ENCODE measurements at places on chromosomes 13 and 19.
A peak's percentile ranks its signal among the peaks of the same experiment; 100 is the strongest.

GRCh38 chr19:42274065-42274682 lies 5.1 kb downstream of the CIC start:
- DNase-seq: no peak

DNA sequence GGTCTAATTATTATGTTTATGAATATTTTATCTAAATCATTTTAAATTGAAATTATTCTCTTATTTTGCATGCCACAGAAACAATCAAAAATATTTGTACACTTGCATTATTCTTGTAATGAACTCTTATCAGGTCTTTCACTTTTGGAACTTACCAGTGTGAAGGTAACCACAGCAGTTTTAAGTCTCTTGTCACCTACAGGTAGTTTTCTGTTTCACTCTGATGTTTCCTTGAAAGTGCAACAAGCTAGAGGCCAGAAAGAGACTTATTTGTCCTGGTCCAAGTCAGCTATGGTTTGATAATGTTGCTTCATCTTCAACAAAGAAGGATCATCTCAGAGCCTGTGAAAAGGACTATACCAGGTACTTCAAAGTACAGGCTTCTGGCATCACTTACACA lies 133.4 kb upstream of the NBEA start:
- DNase-seq: no peak

DNA sequence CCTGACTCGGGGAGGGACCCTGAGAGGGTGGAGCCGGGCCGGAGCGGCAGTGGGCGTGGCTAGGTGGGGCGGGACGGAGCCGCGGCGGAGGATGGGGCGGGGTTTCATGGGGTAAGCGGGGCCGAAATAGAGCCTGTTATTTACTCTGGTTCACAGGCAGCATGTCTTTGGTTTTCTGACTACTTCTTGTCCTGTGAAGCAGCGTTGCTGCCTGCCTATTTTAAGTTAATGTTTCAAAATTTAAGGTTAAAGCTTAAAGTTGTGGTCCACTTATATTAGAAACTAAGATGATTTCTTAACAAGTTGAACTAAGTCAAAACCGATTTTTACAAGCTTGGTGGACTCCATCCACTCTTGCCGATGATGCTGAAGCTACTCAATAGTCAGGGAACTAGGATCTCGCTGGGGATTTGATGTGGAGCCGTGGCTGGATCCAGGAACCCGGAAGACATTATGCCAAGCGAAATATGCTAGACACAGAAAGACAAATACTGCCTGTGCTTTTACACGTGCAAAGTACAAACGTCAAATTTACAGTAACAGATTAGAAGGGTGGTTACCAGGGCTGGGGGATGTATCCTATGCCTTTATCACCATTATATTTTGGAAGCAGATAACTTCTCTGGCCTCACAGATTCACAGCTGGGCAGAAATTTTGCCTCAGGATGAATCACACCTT lies 433 bp upstream of the ZNF616 start:
- DNase-seq: no peak

- no peak for DNase-seq
Observed at GRCh38 chr19:17266026-17266425, 1.2 kb upstream of the BABAM1 start.

DNA sequence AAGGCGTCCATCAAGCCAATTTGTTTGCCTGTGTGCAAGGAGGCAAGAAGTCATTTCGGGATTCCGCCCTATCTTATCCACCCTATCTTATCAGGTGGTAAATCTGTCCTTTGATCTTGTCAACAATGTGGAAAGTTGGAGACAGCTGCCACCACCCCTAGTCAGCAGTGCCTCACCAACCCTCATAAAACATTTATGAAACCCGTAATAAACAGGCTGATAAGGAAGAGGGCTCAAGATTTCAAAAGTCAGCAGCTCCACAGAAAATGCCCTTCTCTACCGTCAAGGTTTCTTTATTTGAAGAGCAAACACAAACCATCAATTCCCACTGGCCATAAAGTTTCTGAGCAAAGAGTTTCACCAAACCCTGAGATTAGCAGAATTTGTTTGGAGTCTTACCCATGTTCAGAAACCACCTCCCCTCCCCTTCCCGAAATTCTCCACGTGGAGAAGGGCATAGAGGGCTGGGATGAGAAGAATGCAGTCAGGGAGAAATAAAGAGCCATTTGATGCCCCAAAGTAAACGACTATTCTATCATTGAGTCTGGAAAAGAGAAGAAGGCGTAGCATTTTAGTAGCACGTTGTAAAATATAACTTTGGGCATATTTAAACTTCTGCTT lies 196.0 kb upstream of the GPR12 start:
- no peak for DNase-seq

- DNase-seq: peak; percentile 95
Observed at GRCh38 chr19:48724796-48725753, 5.5 kb upstream of the MAMSTR start.

- DNase-seq: no peak
Observed at GRCh38 chr19:6374161-6374709, 1.5 kb downstream of the PSPN start.

DNA sequence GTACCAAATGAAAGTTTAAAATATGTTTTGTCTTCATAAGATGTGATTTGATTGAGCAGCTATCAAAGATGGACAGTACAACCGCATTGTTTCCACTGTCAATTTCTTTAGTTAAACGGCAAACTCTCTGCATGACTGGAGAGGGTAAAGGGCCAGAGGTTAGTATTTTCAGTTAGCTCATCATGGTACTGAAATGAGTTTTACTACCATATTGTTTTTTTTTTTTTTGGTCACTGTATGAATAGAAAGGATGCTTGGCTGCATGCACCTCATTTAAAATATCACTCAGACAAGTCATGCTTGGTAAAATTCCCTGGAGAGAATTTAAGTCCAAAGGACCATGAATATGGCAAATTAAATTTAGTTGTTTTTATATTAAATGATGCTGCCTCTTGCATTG lies 942.1 kb upstream of the SPRY2 start:
- no peak for DNase-seq

- DNase-seq: no peak
Observed at GRCh38 chr19:42021185-42021584, 27.2 kb upstream of the ATP1A3 start.

DNA sequence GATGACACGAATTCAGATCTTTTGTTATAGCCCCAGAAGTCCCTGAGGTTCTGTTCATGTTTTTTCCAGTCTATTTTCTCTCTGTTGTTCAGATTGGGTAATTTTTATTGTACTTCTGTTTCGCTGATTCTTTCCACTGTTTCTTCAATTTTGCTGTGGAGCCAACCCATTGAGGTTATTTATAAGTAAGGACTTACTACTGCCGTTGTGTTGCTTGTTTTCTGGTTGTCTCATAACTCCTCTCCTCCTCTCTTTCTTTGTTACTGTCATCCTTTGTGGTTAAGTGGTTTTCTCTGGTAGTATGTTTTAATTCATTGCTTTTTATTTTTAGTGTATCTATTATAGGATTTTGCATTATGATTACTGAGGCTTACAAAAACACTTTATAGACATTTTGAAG lies 48.7 kb upstream of the GAS6 start:
- no peak for DNase-seq

GRCh38 chr19:35278578-35279284 lies 3.6 kb upstream of the HAMP start:
- DNase-seq: no peak

DNA sequence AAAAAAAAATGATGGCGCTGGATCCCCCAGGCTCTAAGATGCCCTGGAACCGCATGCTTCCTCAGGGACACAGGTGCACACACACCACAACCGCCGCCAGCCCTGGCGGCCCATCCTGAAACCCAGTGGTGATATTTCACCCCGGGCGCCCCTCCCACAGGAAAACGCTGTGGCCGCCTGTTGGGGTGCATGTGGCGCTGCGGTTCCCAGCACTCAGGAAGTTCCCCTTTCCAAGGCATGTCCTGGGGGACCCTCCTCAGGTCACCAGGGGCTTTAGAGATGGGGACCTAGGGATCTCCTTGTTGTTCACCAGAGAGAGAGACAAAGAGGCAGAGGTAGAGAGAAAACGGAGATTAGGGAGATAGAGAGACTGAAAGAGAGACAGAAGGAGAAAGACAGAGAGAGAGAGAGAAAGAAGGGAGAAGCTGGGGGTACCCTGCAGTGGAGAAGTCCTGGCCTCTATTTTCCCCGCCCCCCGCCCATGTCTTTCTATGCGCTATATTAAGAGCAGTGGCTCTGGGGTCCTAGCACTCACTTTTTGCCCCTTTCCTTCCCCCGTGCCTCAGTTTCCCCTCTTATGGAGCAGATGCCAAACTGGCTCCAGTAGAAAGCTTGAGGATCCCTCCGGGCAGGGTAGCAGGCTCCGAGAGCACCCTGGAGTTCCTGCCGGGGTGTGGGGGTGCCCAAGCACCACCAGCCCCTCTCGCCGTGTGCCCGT lies 2.3 kb downstream of the ADGRE2 start:
- DNase-seq: no peak

- no peak for DNase-seq
Observed at GRCh38 chr13:23608701-23609413, 38.6 kb downstream of the TNFRSF19 start.

DNA sequence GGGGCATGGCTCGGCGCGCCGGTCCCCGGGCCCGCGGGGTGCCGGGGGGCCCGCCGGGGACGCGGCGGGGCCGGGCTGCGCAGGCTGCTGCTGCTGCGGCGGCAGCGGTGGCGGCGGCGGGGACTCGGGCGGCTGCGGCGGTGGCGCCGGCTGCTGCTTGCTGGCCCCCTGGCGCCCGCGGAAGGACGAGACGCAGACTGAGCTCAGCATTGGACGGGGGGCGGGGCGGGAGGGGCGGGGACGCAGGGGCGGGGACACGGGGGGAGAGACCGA lies 368 bp downstream of the KCNC3 start:
- DNase-seq: no peak

GRCh38 chr13:48175185-48175584 lies 57.8 kb upstream of the ITM2B start:
- DNase-seq: no peak

DNA sequence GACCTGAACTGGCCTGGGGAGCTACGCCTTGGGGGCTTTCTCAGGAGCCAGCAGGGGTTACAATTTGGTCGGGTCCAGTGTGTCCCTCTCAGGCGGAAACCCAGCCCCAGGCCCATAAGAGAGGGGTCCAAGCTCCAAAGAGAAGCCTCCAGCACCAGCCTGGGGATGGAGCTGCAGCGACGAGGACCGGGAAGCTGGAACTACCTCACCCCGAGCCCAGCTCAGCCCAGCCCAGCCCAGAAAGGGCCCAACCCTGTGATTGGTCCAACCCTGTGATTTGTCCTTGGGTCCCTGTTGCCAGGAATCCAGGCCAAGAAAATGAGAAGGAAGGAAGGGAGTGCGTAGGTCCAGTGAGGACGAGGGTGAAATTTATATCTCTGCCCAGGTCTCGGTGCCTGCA lies 24.1 kb downstream of the CLEC4M start:
- no peak for DNase-seq

- no peak for DNase-seq
Observed at GRCh38 chr19:1755467-1756171, 2.3 kb downstream of the ONECUT3 start.

GRCh38 chr19:8438236-8438635 lies 6.5 kb upstream of the HNRNPM start:
- no peak for DNase-seq

DNA sequence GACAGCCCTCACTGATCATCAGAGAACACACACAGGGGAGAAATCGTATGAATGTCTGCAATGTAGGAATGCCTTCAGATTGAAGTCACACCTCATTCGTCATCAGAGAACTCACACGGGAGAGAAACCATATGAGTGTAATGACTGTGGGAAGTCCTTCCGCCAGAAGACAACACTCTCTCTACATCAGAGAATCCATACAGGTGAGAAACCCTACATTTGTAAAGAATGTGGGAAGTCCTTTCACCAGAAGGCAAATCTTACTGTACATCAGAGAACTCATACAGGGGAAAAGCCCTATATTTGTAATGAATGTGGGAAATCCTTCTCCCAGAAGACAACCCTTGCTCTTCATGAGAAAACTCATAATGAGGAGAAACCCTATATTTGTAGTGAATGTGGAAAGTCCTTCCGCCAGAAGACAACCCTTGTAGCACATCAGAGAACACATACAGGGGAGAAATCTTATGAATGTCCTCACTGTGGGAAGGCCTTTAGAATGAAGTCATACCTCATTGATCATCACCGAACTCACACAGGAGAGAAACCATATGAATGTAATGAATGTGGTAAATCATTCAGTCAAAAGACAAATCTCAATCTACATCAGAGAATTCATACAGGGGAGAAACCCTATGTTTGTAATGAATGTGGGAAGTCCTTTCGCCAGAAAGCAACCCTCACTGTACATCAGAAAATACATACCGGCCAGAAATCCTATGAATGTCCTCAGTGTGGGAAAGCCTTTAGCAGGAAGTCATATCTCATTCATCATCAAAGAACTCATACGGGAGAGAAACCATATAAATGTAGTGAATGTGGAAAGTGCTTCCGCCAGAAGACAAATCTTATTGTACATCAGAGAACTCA lies 32.5 kb downstream of the ZNF567 start:
- no peak for DNase-seq

DNA sequence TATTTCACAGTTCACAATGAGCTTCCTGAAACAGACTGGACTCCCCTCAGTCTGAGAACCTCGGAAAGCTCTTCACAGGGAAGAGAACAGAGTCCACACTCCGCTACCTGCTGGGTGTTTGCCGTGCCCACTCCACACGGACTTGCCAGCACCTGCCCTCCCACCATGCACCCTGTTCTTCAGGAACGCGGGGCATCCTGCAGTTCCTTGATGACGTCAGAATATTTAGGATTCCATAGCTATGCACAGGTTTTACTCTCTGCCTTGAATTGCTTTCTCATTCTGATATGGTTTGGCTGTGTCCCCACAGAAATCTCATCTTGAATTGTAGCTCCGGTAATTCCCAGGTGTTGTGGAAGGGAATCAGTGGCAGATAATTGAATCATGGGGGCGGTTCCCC lies 74.4 kb upstream of the FARP1 start:
- DNase-seq: no peak

GRCh38 chr13:20942938-20943559 lies 40.5 kb upstream of the XPO4 start:
- no peak for DNase-seq

DNA sequence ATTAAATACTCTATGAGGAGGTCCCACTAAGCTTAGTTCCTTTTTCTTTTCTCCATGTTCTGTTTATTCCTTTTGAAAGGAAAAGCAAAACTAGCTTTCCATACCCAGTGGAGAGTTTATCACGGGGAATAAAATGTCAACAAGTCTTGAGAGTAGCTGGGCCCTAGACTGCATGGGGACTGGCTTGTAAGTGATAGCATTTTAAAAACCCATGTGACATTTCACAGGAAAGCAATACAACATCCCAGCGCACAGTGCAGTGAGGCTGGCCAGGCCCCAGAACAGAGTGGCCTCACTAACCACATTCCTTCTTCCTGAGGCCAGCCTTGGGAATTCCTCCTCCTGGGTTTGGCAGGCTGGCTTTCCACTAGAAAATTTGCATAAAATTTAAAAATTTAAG lies 149.8 kb downstream of the DLEU7 start:
- DNase-seq: no peak

GRCh38 chr13:40190641-40191100 lies 475.8 kb downstream of the FOXO1 start:
- peak; percentile 36 for DNase-seq

Data from SK-MEL-5 (cell line).